ENCODE measurements at places on chromosomes 16 and 17. TPM values are rescaled to one million over a fixed set of nuclear protein-coding genes. Genes with fewer than 3 reads are reported as not detected.

DNA sequence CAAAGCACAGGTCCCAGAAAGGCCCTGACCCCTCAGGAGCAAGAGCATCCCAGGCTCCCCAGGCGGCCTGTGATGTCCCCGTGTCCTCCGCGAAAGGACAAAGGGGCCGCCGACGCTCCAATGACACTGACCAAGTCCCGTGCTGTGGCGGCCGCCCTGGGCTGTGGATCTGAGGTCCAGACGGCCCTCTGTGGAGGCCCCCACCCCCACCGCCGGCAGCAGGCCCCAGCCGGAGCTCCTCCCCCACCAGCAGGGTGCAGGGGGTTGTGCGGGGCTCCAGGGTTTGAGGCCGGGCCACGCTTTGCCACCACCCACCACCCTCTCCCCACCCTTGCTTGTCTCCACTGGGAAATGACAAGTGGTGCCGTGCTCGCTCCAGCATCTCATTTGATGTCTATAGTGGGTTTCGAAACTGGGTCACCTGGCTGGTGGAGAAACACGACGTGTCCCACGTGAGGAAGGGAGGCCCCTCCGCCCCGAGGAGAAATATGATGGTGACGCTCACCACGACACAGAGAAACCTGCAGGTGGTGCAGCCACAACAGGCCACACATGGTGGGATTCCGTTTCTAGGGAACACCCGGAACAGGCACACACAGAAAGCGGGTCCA, 31.2 kb upstream of the ZNF469 start:
- no peak for DNase-seq

DNA sequence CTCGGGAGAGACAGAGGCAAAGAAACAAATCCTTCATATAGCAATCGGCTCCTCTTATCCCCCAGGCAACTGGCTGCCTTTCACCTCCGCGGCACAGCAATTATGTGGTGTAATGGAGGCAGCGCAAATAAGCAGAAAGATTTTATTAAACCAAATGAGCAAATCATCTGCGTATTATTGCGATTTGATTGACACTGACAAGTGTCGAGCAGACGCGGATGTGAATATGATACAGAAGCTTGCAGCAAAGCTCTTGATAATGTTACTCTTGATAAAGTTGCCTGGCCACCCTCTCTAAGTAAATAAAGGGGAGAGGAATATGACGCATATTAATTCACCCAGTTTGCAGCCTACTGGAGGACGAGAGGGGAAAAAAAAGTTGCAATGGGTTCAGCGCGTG, 26.5 kb upstream of the AKTIP start:
- DNase-seq = no peak

- DNase-seq = no peak
Measured at GRCh38 chr17:73194514-73195222, 1.8 kb downstream of the COG1 start.

DNA sequence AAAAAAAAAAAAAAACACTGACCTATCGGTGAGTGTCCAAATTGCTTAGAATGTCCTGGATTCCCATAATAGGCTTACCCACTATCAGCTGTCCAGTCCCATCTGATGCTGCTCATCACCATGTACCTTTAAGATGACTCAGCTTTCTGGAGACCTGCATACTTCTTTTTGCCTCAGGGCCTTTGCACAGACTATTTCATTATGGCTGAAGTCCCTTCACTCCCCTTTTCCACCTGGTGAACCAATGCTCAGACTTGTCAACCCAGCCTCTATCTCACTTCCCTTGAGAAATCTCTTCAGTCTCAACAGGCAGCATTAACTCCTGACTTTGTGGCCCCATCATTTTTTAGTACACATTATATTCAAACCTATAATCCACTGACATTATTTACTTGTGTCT, 29.7 kb upstream of the NUDT7 start:
- DNase-seq = no peak

DNA sequence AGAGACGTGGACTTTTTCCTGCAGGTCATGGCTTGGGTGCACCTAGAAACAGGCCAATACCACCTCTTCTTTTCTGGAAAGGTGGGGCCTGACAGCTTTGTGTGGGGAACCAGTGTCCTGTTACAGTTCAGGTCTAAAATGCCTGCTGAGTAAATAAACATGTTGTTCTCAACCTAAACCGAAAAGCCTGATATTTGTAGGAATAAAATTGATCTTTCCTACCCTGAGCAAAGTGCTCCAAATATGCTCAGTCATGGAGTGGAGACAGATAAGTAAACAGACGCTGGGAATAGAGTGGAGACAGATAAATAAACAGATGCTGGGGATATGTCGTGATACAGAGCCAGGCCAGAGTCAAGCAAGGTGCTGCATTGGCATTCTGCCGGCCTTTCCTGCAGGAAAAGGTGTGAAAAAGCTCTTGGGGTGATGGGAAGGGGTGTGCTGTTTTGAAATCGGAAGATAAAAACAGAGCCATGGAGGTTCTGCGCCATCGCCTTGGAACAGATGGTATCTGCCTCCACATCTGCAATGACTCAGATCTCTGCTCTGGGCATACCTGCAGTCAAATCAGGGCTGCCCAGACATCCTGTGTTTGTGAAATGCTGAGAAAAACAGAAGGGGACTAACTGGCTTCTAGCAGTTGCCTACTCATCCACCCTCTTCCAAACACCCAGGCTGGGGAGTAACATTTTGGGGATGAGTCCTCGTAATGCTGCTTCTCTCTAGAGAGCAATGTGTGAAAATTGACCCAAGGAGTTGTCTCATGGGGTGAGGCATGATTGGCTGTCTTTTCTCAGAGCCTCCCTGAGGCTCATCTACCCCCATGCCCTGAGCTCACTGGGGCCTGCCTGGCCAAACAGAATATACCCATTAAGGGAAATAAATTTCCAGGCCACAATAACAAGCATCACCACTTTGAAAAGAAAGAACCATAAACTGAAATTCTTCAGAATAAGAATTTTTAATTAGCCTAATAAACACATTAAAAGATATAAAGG, 16.8 kb upstream of the TRPV2 start:
- peak; percentile 24 for DNase-seq

DNA sequence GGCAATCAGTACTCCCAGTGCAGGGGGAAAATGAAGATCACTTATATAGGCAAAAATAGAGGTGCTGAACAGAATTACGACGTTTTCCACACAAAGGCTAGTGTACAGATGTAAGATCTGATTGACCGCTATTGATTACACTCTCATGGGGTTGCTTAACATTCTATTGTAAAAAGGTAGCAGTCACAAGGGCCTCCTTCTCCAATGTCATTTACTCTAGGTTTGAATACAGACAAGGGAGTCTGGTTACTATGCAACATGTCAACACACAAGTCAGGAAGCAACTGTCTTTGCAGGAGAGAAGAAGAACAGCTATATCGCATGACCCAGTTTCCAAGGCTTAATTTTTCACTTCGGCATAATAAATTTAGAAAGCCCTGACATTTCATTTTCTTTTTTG, 7.9 kb downstream of the KRT37 start:
- DNase-seq = no peak

- no peak for DNase-seq
Measured at GRCh38 chr17:77886387-77886728, 72.1 kb upstream of the TNRC6C start.

GRCh38 chr16:12793120-12793864, 10.4 kb downstream of the CPPED1 start:
- DNase-seq = no peak

The FA2H gene
- total RNA-seq = not detected

GRCh38 chr17:35665662-35666061, 65.8 kb upstream of the RASL10B start:
- DNase-seq = no peak

GRCh38 chr17:55641676-55642081, 81.0 kb downstream of the TMEM100 start:
- DNase-seq = peak; percentile 33

- DNase-seq = no peak
Measured at GRCh38 chr16:66020046-66020445, 346.4 kb upstream of the CDH5 start.

The BEAN1 gene
- total RNA-seq = not detected

The C16orf96 gene
- not detected for total RNA-seq

The TBX6 gene
- 0.90 TPM for total RNA-seq

The KRT27 gene
- total RNA-seq = not detected

DNA sequence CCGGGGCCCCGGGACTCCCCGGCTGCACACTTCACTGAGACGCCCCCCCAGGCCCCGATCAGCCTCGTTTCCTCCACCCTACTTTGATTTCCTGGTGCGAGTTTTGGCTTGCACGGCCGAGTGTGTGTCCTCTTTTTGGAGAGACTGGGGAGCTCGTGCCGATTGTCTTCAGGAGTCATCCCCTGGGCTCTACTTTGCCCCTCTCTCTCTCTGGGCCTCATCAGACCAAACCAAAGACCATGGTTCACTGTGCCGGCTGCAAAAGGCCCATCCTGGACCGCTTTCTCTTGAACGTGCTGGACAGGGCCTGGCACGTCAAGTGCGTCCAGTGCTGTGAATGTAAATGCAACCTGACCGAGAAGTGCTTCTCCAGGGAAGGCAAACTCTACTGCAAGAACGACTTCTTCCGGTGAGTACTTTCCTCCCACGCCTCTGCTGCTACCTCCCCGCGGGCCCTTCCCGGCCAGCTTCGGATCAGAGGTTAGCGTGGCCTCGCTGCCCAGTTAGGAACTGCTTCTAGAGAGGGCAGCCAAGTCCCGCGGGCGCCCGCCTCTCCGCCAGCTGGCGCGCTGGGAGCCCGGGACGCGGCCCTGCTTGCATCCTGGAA, 787 bp downstream of the LHX1 start:
- no peak for DNase-seq

The PRDM7 gene
- not detected for total RNA-seq

- DNase-seq = no peak
Measured at GRCh38 chr16:86663685-86664521, 85.6 kb downstream of the FOXL1 start.

- DNase-seq = peak; percentile 54
Measured at GRCh38 chr17:11986942-11987329, 10.3 kb downstream of the ZNF18 start.

GRCh38 chr17:66387392-66387981, 85.1 kb downstream of the PRKCA start:
- no peak for DNase-seq

The GAN gene
- total RNA-seq = 5.0 TPM

The CLEC18A gene
- 0.10 TPM for total RNA-seq

The DOC2B gene
- not detected for total RNA-seq

GRCh38 chr16:31861455-31861854, 12.2 kb upstream of the ZNF267 start:
- no peak for DNase-seq

- DNase-seq = no peak
Measured at GRCh38 chr16:89921131-89921701, 1.9 kb upstream of the TUBB3 start.

The TAC4 gene
- 0.20 TPM for total RNA-seq

DNA sequence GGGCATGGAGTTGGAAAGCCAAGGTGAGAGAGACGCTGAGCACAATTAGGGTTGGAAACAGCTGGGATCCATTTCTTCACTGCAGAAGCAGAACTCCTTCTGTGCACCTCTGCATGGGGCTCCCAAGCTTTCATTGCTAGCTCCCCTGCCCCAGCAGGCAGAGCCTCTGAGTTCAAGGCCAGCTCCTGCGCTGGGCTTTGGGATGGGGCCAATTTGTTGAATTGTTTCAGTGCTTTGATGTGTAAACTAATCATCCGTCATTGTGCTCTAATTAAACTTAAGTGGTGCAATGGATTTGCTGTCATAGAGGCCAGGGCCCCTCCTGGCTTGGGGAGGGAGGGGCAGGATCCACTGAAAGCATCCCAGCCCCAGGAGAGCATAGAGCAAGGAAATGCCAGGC, 13.5 kb upstream of the LYRM9 start:
- DNase-seq = no peak

GRCh38 chr16:11084484-11084875, 140.1 kb downstream of the CLEC16A start:
- DNase-seq = peak; percentile 44

GRCh38 chr16:77974883-77975282, 47.5 kb upstream of the CLEC3A start:
- no peak for DNase-seq

The LGALS3BP gene
- 383 TPM for total RNA-seq

The FAM171A2 gene
- 11.7 TPM for total RNA-seq

DNA sequence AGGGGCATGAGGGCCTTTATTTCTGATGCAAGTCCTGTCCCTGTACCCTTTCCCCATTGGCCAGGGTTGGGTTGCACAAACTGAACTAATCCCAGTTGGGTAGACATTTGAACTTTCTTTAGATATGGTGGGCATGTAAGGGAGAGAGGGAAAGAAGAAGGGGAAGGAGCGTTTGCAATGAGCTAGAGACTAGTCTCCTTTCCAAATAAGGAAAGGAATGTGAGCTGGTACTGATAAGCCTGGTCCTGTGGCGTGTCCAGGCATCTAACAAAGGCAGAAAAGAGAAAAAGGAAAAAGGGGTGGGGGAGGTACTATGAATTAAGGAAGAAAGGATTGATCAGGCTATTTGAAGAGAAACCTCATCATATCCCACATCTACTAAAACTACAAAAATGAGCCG, 20.3 kb downstream of the CHMP6 start:
- DNase-seq = no peak

All from HT1080 (cell line).